Right hindlimb (tissue), 1 donor: ENCODE measurements at places on chromosomes 2 and 18.

DNA sequence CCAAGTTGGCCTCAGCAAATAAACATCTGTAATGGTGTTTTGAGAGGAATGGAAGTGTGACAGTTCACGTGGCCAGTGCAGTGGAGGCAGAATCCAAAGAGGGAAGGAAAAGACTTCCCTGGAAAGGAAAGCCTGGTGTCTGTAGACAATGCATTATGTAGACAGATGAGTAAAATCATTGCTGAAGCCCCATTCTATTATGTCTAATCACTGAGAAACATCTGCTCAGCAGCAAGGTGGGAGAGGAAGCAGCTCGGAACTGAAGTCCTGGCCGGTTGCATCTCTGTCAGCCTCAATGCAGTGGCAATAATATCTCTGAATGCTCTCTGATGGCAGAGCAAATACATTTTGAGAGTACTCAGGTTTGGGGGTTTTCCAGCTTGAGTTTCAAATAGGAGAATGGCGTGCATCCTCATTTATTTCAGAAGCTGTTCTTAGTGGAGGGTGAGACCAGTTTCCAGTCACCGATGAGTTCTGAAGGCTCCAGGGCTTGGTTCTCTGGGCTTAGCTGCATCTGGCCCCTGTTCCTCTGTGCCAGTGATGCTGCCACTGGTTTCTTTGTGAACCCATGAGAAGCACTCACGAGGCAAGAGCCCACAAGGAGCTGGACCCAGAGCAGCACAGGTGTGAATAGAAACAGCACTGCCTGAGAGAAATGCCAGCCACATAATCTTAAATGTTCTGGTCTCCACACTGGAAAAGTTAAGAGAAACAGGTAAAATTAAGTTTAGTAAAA, 63.3 kb downstream of the RPIA start:
- DNase-seq, result no peak

DNA sequence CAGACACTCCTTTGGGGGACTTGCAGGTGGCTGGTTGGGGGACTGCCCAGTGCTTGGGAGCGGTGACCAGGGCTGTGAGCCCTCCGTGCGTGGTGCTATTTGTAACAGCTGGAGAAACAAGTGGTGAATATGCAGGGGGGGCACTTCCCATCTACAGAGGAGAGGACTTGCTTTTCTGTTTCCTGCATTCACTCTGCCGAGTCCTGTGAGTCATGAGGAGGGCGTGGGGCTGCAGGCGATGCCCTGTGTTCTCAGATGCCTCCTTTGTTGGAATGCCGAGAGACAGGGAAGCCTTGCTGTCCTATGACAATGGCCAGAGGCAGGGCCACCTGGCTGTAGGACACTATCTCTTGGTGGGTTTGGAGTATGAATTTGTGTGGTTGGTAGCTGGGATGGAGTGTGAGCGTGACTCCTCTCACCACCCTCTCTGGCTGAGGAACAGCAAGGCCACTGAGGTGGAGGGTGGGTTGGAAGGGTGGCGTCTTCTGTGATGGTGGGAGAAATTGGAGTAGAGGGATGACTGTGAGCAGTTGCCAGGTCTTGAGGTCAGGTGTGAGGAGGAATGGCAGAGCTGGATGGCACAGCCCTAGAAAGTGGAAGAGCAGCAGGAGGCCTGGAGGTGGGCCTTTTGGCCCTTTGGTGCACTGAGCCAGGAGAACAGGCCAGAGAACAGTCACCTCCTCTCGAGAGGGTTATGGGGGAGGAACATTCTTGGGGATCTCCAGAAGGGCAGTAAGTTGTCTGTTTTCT, 24.3 kb downstream of the FHOD3 start:
- no peak for DNase-seq

DNA sequence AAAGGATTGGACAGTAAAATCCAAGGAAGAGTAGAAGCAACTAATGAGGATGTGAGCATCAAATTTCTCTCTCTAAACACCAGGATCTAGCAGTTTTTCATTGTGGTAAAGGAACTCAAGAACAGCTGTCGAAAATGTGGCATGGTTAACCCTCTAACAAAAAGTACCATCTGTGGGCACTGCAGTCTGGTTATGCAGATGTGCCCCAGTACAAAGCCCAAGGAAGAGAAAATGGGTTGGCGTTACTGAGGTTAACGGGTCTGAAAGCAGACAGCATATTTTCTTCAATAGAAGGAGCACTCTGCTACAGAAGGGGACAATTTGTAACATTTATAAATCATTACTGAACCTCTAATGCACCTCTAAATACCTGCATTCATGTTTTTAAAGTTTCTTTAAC, 253.0 kb upstream of the HNRNPA3 start:
- DNase-seq, result no peak

DNA sequence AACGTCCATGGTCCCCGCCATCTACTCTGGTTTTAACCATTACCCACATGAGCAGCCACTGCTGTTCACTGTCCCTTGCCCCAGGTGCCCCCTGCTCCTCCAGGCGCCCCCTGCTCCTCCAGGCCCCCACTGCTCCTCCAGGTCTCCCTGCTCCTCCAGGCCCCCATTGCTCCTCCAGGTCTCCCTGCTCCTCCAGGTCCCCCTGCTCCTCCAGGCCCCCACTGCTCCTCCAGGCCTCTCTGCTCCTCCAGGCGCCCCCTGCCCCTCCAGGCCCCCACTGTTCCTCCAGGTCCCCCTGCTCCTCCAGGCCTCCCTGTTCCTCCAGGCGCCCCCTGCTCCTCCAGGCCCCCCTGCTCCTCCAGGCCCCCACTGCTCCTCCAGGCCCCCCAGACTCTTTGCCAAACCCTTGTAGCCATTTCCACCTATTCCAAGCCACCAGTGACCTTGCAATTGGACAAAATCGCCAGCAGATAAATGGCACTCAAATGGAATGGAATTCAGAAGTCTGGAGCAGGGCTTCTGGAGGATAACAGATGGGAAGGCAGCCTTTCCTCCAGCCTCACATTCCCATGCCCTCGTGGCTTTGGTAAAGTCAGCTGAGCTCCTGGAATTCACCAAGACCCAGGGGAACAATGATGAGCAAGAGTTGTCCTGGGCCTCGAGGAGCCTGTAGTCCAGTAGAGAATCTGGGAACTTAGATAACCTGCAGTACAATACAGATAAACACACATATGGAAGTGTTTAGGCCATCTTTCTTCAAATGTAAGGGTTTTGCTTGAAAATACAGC, 13.3 kb upstream of the RPL31 start:
- no peak for DNase-seq

GRCh38 chr2:101500860-101501259, 25.9 kb upstream of the RFX8 start:
- peak; percentile 61 for DNase-seq

DNA sequence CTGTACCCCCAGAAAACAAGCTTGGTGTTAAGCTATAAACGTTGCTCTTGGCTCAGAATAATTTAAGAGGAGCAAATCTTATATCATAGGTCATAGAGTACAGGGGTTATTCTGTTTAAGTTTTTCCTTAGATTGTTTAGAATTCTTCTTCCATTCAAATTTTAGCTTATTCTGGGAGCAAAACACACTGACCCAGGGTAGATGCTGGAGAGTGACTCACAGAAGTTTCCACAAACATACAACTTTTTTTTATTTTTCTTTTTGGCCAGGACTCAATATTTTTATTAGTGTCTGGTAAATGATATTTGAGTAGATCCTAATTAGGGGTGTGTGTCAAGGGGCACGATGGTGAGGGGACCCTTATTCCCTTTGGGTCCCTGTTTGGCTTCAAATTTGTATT, 71.5 kb upstream of the PSME4 start:
- DNase-seq, result no peak

DNA sequence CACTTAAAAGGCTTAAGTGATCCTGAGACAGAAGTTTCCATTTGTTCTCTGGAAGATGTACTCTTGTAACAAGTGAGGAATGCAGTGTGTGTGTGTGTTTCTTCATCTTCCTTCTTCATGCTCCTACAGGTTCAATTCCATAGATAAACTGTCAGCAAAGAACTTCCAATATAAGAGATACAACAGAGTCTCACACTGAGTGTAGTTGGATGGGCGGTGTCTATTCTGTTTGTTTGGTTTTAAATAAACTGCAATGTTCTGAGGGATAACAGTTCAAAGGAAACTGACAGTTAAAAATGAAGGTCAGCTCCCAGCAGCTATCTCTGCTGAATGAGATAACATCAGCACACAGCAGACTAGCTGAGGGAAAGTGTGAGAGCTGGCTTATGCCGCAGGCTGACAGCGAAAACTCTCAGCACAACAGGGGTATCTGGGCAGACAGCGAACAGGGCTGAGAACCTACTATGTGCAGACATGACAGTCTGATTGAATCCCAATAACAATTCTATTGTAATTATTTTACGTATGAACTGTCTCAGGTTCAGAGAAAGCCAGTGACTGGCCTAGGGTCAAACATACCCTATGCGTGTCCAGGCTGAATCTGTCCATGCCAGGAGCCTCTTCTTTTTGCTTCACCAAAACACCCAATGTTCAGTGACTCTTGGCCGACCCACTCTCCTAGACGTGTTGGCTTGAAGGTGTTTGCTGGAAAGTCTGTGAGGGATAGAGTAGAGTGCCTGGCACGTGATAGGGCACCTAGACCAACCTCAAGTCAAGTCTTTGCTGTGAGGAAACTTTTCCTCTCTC, 201.9 kb upstream of the TRIB2 start:
- no peak for DNase-seq

DNA sequence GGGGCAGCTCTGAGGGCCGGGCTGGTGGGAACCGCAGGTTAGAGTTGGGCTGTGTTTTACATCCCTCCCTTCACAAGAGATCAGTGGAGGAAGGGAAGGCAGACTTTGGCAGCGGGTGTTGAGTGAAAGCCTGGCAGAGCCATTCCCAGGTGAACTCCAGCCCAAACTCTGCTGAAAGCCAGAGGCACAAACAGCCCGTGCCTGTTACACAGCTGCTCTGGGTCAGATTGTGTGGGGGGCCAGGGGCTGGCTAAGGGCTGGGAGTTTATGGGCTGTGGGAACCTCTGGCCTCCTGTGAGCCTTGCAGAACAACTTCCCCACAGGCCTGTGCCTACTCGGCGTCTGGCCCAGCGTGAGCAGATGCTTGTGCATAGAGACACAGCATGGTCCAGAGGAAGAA, 286.8 kb downstream of the CLIP4 start:
- peak; percentile 52 for DNase-seq
